Subcutaneous adipose tissue (tissue), 4 donors: ENCODE measurements at places on chromosomes 4 and X. TPM values are rescaled to one million over a fixed set of nuclear protein-coding genes. Genes with fewer than 3 reads are reported as not detected.

CA5B gene
- total RNA-seq: 29.3 TPM

UGT2A2 gene
- total RNA-seq: not detected

PDHA2 gene
- not detected for total RNA-seq

P2RY4 gene
- total RNA-seq: not detected

DNAAF6 gene
- total RNA-seq: not detected

FAM9B gene
- not detected for total RNA-seq
